ENCODE measurements at places on chromosomes 16 and 17.

DNA sequence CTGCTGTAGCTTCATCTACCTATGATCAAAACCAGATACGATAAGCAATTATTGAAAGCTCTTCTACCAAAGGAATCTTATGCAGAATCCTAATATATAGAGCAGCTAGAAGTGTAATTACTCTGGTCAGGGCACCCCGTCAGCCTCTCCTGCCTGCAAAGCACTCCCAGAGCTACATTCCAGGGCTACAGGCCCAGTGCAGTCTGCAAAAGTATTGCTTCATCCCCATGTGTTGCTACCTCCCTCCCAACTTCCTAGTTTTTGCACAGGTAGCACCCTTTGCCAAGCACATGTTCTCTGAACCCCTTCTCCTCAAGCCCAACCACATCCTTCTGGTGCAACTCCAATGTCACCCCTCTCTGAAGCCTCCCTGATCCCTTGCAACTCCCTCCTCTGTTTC lies 7.0 kb downstream of the CES5A start:
- no peak for DNase-seq

DNA sequence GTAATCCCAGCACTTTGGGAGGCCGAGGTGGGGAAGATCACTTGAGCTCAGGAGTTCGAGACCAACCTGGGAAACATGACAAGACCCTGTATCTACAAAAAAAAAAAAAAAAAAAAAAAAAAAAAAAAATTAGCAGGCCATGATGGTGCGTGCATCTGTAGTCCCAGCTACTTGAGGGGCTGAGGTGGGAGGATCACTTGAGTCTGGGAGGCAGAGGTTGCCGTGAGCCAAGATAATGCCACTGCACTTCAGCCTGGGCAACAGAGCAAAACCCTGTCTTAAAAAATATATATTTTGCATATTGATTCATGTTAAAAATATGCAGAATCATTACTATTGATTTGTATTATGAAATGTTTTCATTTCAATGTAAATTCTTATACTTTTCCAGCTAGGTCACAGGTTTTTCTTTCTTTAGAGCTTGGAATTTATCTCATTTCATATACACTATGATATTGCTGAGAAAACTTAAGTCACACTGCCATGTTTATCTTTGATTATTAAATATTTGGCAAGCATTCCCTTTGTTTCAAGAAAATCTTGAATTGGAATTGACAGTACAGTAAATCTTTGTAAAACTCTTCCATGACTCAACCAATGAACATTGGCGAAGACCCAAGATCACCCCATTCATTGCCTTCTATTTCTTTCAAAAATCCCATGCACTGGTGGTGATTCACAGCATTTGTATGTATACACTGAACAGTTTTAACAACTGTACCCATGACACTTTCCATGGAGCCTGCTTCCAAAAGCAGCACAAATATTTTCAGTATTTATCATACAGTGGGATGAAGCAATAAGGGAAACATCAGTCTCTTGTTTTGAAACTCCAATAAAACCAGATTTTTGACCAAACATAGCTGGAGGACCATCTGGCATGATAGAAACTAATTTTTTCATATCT lies 83.5 kb upstream of the TNRC6A start:
- DNase-seq: no peak

GRCh38 chr17:9183306-9183705 lies 162.0 kb downstream of the NTN1 start:
- no peak for DNase-seq

- DNase-seq: no peak
Observed at GRCh38 chr16:27229891-27230470, 26.7 kb downstream of the KDM8 start.

GRCh38 chr17:75270218-75270965 lies 639 bp downstream of the MIF4GD start:
- peak; percentile 20 for DNase-seq

DNA sequence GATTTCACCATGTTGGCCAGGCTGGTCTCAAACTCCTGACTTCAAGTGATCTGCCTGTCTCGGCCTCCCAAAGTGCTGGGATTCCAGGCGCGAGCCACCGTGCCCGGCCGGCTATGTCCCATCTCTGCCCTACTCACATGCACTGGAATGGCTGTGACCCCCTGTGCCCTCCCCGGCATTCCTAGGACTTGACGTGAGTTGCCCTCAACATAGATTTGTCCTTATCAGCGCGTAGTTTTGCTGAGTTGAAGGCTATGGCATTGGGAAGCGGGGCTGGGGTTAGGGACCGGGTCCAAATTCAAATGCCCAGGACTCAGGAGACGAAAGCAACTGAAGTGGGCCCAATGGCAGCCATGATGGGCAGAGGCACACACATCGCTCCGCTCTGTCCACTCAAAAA lies 5.8 kb downstream of the UNC13D start:
- DNase-seq: no peak

DNA sequence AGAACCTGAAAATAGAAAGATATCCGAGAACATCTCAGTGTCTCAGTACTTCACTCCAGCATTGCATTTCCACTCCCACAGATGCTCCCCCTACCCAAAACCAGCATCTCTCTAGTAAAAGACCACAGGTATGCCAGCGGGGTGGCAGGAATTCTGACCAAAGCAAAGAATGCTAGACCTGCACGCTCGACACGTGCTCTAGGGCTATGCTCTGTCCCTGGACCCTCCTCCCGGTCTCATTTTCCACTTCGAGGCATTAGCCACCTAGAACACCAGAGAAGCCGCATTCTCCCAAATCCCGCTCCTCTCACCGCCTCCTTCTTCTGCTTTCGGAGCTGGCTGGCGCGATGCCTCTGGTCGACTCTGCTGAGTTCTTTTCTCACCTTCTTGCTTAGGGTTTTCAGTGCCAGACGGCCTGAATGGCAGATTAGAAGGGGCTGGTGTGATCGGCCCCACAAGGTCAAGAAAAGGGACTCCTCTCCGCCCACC lies 487 bp downstream of the TSR1 start:
- DNase-seq: no peak

DNA sequence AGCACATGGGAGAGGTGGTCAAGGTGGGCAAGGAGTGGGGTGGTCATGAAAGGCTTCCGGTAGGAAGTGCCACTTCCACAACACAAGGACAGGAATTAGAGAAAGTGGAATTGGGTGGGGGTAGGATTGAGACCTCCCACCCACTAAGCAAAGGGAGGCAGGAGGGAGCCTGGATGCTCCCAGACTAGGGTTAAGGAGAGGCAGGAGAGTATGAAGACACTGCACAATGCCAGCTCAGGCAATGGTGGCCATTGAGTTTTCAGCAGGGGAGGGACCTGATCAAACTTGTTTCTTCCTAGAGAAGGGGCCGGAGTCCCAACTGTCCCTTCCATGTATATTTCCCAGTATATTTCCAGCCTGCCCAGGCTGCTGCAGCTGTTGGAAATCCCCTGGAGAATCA lies 3.1 kb upstream of the RAB11FIP4 start:
- no peak for DNase-seq

Data from stimulated activated CD8-positive, alpha-beta memory T cell treated with anti-CD3 and anti-CD28 coated beads, Interleukin-12 subunit alpha, Interleukin-12 subunit beta, amount 100 ng/mL, for 1 hour (primary cell).